ENCODE measurements at places on chromosomes 7 and 10. TPM values are rescaled to one million over a fixed set of nuclear protein-coding genes. Genes with fewer than 3 reads are reported as not detected.

DNA sequence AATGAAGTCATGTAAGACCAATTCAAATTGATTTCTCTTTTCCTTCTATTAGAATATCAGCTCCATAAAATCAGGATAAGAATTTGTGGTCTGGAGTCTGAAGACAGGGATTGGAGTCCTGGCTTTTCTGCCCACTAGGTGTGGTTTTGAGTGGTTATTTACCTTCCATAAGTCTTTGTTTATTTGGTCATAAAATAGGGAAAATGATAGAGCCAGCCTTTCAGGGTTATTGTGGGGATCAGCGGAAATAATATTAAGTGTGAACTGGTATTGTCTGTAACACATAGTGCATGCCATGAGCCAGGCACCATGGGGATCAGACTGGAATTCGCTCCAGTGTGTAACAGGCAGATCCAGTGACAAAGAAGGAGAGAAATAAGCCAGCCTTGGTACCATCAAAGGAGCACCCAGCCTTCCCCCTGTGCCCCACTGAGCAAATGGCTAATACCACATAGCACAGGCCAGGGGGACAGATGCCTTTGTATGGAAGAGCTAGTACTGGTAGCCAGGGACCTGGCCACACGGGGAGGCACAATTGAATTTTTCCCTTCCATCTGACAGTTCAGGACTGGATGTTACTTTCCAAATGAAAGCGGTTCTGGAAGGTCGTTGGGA is 509.7 kb upstream of the PODXL start:
- DNase-seq: no peak

GRCh38 chr7:68238204-68238805 is 1241.7 kb downstream of the TYW1 start:
- DNase-seq: no peak

DNA sequence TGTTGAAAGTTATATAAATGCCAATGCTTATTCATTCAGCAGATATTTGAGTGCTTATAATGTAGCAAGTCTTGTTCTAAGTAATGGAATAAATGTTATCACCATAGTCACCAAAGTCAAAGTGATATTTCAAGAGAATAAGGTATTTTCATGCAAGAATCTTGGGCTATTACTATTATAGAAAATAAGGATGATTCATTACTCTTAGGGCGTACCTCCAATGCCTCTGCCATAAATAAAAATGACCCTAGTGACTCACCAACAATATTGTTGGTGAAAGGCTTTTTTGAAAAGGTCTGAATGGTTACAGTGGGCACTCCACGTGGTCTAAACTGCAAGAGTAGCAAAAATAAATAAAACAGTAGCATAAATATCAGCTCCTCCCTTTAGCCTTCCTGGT is 68.4 kb downstream of the RALA start:
- no peak for DNase-seq

The WNT8B gene
- 0.43 TPM for total RNA-seq

GRCh38 chr10:35458500-35459448 is 122.5 kb downstream of the CCNY start:
- DNase-seq: no peak

DNA sequence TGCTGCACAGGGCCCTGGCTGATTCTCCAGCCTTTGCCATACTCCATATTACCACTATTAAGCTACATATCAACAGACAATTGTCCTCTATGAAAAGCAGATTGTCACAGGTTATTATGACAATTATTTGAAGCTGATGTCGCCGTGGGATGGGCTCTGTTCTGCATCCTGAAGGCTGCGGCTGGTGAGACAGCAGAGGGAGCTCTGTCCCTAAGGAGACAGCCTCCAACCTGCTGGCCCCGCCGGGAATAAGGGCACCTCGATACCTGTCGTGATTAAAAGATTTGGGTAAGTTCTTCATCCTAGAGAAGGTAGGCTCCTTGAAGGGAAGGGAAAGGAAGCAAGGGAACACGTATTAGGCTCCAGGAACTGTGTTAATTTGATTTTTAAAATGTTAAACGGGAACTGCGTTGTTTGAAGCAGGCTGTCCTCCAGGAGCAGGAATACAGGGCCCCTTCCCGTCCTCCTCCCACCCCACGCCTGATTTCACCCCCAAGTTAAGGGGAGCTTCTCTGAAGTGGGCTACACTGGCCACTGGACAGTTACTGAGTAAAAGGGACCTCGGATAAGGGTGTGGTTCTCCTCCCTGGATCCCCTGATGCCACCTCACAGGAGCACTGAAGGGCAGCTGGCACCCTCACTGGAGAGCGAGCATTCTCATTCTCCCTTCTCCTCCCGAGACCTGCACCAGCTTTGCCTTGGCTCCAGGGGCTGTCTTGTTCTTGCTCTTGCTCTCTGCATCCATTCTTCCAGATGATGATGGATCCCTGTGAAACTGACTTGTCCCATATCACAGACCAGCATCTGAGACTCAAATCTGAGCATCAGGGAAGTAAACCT is 11.8 kb upstream of the TIAL1 start:
- no peak for DNase-seq

The IFIT1B gene
- total RNA-seq: not detected

GRCh38 chr7:131819891-131820290 is 263.5 kb upstream of the PODXL start:
- no peak for DNase-seq

The PHYHIPL gene
- not detected for total RNA-seq

The C10orf67 gene
- 0.07 TPM for total RNA-seq

- no peak for DNase-seq
Observed at GRCh38 chr7:24972991-24973390, 7.0 kb downstream of the OSBPL3 start.

The HMX2 gene
- not detected for total RNA-seq

The OR2A12 gene
- not detected for total RNA-seq

DNA sequence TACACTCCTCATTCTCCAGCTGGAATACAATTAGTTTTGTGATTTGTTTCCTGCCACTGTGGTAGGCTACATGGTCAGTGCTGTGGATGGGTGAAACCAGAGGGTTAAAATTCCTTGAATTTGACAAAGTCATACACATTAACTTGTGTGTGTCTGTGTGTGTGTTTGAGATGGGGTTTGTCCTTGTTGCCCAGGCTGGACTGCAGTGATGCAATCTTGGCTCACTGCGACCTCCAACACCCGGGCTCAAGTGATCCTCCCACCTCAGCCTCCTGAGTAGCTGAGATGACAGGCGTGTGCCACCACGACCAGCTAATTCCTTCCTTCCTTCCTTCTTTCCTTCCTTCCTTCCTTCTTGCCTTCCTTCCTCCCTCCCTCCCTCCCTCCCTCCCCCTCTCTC is 24.8 kb upstream of the GIMAP8 start:
- no peak for DNase-seq

DNA sequence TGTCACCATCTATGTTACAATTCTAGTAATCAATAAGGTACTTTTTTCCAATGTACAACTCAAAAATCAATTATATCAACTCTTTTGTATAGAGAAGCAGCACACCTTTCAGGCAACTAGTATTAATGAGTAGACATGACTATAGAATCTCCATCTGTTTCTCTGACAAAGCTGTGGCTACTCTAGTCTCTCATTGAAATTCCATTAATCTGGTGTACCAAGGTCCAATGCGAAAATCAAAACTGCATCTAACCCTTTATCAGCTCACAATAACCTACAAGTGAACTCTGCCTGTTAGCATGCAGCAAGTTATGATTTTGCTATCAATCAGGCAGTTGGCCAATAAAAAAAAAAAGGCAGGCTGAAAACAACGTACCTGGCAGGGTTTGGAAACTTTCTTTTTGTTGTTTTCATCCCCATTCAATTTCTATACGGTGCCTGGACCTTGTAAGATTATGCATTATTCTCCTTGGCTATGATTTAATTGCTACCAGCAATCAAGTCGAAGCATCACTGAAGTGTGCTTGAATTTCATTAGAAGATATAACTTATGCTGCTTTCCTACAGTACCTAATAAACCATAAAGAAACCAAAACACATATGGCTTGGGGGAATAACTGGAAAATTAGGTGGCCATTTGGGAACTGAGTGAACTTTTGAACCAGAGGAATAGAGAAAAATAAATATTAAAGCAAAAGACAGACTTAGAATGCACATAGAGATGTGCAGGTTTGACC is 23.2 kb downstream of the SKAP2 start:
- DNase-seq: no peak
